8988T (cell line): ENCODE measurements at places on chromosomes 1 and 21.
A peak's percentile ranks its signal among the peaks of the same experiment; 100 is the strongest.

GRCh38 chr1:66446261-66447001 lies 87.5 kb upstream of the SGIP1 start:
- peak; percentile 22 for DNase-seq

- DNase-seq = no peak
These were observed at the start of gene CLCA1 for GRCh38 chr1:86468501-86468977. Gene CLCA1, plus strand, starts transcription at chr1:86468927. Its CDS starts 45 bp downstream, at chr1:86468972.

GRCh38 chr1:230768903-230769570 lies 21.8 kb downstream of the CAPN9 start:
- DNase-seq = no peak

GRCh38 chr1:95049935-95050334 lies 22.8 kb downstream of the ALG14 start:
- DNase-seq = no peak

- peak; percentile 8 for DNase-seq
These were observed 2.6 kb downstream of the ADAMTS5 start for GRCh38 chr21:26964170-26964778.

DNA sequence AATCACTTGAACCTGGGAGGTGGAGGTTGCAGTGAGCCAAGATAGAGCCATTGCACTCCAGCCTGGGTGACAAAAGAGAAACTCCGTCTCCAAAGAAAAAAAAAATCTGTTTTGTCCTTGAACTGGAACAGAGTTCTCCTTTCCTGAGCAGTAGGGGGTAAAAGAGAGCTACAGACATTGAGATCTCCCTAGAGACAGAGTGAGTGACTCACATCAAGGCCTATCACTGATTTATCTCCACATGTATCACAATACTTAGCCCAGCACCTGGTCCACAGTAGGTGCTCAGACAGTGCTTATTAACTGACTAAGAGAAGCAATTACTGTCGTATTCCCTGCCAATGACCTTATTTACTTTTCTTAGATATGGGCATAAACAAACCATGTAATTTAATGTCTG lies 354.1 kb upstream of the C1orf87 start:
- no peak for DNase-seq
